Activated CD8-positive, alpha-beta T cell treated with anti-CD3 and anti-CD28 coated beads, Interleukin-2, amount 10 ng/mL, durations not matched to agents 7 days and 5 days (primary cell): ENCODE measurements at places on chromosomes 1 and 21.

DNA sequence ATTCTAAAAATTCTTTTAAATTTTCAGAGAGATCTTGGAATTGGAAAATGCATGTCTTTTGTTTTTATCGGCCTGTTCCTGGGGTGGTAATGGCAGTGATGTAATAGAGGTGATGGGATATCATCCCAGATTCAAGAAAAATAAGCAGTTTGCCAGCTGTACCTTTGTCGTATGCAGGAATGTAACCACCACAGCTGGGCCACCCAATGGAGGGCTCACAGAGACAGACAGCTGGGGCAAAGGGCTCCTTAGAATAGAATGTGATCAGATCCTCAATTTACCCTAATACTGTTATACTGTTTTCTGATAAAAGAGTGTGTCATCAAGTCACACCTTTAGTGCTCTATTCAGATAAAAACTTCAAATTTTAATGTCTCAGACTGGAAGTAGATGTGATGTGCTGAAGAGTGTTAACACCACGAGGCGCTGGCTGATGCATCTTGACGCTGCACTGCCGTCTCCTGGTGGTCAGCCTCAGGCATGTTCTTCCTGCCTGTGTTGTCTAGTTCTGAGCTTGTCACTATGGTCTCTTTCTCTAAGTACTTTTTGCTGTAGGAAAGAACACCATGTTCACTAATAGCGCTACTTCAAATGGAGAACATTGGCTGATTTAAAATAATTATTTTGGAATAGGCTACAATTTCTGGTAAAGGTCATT, 78.8 kb downstream of the C1orf21 start:
- H3K27ac ChIP-seq, result no peak overlapping the region
- H3K4me3 ChIP-seq, result no peak overlapping the region
- H3K27me3 ChIP-seq, result peaks cover 2% of the 10 kb centered on the region
- DNase-seq, result no peak
- H3K4me1 ChIP-seq, result no peaks in the 10 kb centered on the region
- H3K36me3 ChIP-seq, result no peaks in the 10 kb centered on the region

- no peak overlapping the region for H3K4me3 ChIP-seq
- peaks cover 3% of the 10 kb centered on the region for H3K4me1 ChIP-seq
- no peaks in the 10 kb centered on the region for H3K36me3 ChIP-seq
- peaks cover 31% of the 10 kb centered on the region for H3K27me3 ChIP-seq
- no peak for DNase-seq
These were observed 52.7 kb downstream of the UBE2T start for GRCh38 chr1:202289009-202289408.

DNA sequence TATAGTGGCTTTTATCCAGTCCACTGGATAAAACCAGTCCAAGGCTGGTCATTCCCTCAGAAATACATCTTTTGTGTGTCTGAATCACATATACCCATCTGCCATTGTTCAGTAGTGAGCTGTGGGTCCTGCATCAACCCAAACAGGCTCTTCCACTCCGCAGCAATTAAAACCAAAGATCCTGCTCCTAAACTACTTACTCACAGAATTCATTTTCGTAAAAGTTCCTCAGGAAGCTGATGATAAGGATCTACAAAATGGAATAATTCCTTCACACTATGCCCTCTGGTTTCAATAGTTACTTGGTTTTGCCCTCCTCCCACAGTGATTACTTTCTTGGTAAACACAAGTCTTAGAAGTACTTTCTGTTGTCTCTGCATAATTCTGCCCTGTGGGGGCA, 5.1 kb upstream of the MFSD2A start:
- H3K27ac ChIP-seq, result no peak overlapping the region
- H3K36me3 ChIP-seq, result no peaks in the 10 kb centered on the region
- peaks cover 8% of the 10 kb centered on the region for H3K27me3 ChIP-seq

GRCh38 chr1:195604287-195604686, 1004.0 kb downstream of the KCNT2 start:
- DNase-seq, result no peak
- no peak overlapping the region for H3K4me3 ChIP-seq
- H3K27ac ChIP-seq, result no peak overlapping the region
- H3K36me3 ChIP-seq, result no peaks in the 10 kb centered on the region

DNA sequence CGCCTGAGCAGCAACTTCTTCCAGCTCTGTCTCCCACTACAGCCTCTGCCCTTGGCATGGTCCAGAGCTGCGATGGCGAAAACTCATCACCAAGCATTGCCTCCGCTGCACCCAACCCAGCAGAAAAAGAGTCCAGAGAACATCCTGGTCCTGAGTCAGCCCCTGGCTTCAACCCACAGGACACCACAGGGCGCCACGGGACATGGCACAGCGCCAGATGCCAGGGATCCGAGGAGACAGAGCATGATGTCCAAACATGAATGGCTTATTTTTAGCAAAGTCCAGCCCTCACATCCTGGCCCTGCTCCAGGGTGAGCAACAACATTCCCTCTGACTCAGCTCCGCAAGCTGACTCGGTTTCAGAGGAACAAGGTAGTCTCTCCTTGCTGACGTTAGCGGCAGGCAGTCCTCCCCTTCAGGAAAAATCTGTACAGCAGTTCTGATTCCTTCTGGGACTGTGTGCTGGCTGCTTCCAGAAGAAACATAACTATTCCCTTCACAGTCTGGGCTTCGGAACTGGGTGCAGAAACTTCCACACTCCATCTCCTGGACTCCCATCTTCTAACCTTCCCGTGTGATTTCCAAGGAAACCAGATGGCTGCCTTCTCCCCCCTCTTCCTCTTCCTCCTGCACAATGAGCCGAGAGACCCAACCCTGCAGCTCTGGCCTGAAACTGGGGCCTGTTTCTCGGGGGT, 131.3 kb downstream of the TOMM20 start:
- no peaks in the 10 kb centered on the region for H3K27me3 ChIP-seq
- no peak for DNase-seq
- H3K27ac ChIP-seq, result no peak overlapping the region
